Cardiac muscle cell (in vitro differentiated cells and primary cell): ENCODE measurements at places on chromosomes 16 and 17. TPM values are rescaled to one million over a fixed set of nuclear protein-coding genes. Genes with fewer than 3 reads are reported as not detected.

Gene CHST4
- 0.63 TPM in 1 of 2 replicates, not detected in the other for total RNA-seq

GRCh38 chr17:69048634-69049033 is 12.1 kb downstream of the ABCA9 start:
- DNase-seq: no peak
- H3K36me3 ChIP-seq: no peaks in the 10 kb centered on the region
- H3K4me1 ChIP-seq: peaks cover 10% of the 10 kb centered on the region
- H3K4me3 ChIP-seq: no peak overlapping the region

- no peak for DNase-seq
- H3K27ac ChIP-seq: no peak overlapping the region
- H3K27me3 ChIP-seq: no peaks in the 10 kb centered on the region
- no peak overlapping the region for H3K4me3 ChIP-seq
- no peaks in the 10 kb centered on the region for H3K36me3 ChIP-seq
- H3K4me1 ChIP-seq: no peaks in the 10 kb centered on the region
These were observed 55.0 kb downstream of the TK2 start for GRCh38 chr16:66494916-66495315.

DNA sequence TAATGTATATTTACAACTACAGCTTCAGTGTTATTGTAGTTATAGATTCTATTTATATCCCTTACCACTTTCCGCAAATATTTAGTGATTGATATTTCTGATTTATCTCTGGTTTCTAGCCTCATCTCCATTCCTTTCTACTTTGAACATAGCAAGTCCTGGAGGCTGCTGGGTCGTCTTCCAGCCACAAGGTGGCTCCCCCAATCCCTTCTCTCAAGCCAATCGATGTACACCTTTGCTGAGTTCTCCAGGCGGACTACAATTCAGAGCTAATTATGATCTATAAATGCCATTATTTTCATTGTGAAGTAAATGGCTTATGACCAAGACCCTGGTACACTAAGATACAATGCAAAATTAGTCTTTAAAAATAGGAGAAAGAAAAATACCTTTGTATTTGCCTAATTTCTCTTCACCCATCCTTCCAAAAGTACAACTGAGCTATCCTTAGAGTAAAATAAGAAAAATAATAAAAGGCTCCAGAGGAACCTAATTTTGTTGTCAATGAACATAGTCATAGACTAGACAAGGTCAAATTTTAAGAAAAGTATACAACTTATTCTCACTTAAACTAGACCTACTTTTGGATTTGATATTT is 122.1 kb downstream of the SKAP1 start:
- no peaks in the 10 kb centered on the region for H3K4me1 ChIP-seq
- H3K27me3 ChIP-seq: peaks cover 97% of the 10 kb centered on the region
- H3K36me3 ChIP-seq: no peaks in the 10 kb centered on the region
- no peak overlapping the region for H3K4me3 ChIP-seq
- H3K27ac ChIP-seq: no peak overlapping the region

DNA sequence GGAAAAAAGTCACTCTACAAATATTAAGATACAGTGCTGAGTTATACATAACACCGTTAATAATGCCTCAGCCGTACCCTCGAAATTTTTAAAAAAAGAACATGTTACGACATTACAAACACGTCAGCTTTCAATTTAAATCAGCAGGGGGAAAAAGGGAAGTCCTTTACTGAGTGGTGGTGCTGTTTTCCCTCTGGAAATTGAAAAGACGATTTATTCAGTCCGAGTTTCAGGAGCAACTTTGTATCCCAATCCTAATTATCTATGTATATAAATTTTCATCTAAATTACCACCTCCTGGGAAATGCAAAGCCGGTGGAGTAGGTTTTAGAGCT is 1.3 kb downstream of the NETO2 start:
- peak overlapping the region; percentile 62 for H3K4me3 ChIP-seq
- no peak overlapping the region for H3K27ac ChIP-seq
- peak; percentile 50 for DNase-seq
- H3K4me1 ChIP-seq: no peaks in the 10 kb centered on the region
- H3K27me3 ChIP-seq: no peaks in the 10 kb centered on the region

DNA sequence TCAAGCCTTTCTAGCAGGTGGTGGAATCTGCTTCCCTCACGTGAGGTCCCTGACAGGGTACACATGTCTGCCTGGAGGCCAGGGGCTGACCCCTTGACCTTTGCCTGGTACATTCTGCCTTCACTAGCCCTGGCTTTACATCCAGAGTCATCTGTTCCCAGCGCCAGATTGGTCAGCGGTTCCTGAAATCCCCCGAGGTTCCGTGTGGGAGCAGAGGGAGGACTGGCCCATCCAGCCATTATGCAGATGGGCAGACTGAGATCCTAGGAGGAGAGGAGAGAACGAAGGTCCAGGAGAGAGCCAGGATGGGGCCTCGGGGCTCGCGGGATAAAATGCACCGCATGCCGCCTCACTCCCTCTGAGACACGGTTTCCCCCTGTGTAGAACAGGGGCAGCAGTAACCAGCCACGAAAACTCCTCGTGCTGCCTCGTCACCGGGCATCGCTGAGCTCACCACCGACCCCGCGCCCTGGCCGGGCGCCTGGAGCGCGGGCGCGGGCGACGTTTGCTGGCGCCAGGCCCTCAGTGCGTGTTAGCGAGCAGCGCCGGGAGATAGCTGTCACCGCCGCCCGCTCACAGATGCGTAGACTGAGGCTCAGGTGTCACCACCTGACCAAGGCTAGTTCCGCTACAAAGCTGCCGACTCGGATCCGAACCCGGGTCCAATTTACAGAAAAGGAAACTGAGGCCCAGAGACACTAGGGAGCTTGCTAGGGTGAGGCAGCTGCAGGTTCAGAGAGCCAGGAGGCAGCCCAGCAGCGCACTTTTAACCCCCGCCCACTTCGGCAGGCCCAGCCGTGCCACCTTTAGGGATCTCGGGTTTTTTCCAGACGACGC is 811 bp upstream of the MAP2K3 start:
- peak overlapping the region; percentile 25 for H3K4me3 ChIP-seq
- H3K27me3 ChIP-seq: no peaks in the 10 kb centered on the region
- no peak overlapping the region for H3K27ac ChIP-seq
- peaks cover 12% of the 10 kb centered on the region for H3K4me1 ChIP-seq
- no peaks in the 10 kb centered on the region for H3K36me3 ChIP-seq

Gene RASL10B
- total RNA-seq: 108 and 116 TPM in 2 replicates

Gene BRICD5
- total RNA-seq: 24.4 and 24.6 TPM in 2 replicates

GRCh38 chr16:53089434-53090285 is 34.9 kb downstream of the CHD9 start:
- H3K4me1 ChIP-seq: peaks cover 11% of the 10 kb centered on the region
- H3K4me3 ChIP-seq: no peak overlapping the region
- DNase-seq: no peak
- H3K27ac ChIP-seq: no peak overlapping the region

GRCh38 chr16:56974549-56975300 is 13.0 kb downstream of the CETP start:
- no peaks in the 10 kb centered on the region for H3K36me3 ChIP-seq
- H3K4me3 ChIP-seq: no peak overlapping the region
- no peak for DNase-seq
- no peak overlapping the region for H3K27ac ChIP-seq

DNA sequence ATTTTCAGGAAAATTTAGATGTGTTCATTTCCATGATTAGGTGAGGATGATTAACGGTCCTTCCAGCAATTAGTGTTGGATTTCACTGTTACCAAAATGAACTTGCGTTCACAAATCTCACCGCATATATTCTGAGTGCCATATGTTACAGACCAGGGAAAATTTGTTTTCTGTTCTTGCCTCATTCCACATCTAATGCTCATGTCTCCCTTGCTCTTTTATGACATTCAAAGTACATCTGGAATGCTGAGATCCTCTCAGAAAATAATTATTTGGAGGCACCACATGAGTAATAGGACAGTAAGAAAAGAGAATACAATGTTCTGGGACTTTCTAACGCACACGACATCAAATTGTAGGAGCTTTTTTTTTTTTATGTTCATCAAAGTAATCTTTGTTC is 406.5 kb downstream of the SHISA9 start:
- H3K27me3 ChIP-seq: no peaks in the 10 kb centered on the region
- no peaks in the 10 kb centered on the region for H3K36me3 ChIP-seq
- DNase-seq: no peak
- H3K4me3 ChIP-seq: no peak overlapping the region
- no peak overlapping the region for H3K27ac ChIP-seq

Gene HOXB4
- total RNA-seq: 12.2 and 12.5 TPM in 2 replicates

GRCh38 chr17:28705728-28706334 is 5.9 kb downstream of the PROCA1 start:
- no peak overlapping the region for H3K4me3 ChIP-seq
- peaks cover 6% of the 10 kb centered on the region for H3K4me1 ChIP-seq
- H3K36me3 ChIP-seq: peaks cover 17% of the 10 kb centered on the region
- no peaks in the 10 kb centered on the region for H3K27me3 ChIP-seq
- DNase-seq: no peak

Gene TAX1BP3
- 141 and 232 TPM in 2 replicates for total RNA-seq

Gene TMED6
- 0.69 TPM in 1 of 2 replicates, not detected in the other for total RNA-seq

DNA sequence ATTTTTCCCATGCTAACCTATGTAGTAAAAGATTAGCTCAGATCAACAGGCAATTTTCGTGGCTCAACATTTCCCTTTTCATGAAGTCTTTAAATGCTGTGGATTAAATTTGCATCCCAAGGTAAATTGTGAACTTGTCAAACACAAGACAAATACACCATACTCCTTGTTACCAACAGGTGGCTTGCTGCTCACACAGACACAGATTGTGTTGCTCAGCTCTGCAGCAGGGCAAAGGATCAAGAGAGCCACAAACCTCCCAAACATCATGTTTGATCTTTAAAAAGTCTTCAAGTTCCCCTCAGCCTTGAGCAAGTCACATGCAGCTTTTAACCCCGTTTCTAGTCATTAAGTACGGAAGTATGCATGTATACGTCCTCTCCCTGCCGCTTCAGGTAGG is 119.6 kb upstream of the CNTNAP4 start:
- H3K27me3 ChIP-seq: no peaks in the 10 kb centered on the region
- H3K36me3 ChIP-seq: no peaks in the 10 kb centered on the region
- H3K4me3 ChIP-seq: no peak overlapping the region
- H3K27ac ChIP-seq: no peak overlapping the region

Gene TMIGD1
- not detected in 2 replicates for total RNA-seq

GRCh38 chr17:40526668-40527067 is 25.2 kb upstream of the TNS4 start:
- H3K4me3 ChIP-seq: no peak overlapping the region
- no peak for DNase-seq
- no peaks in the 10 kb centered on the region for H3K4me1 ChIP-seq
- no peaks in the 10 kb centered on the region for H3K36me3 ChIP-seq
- no peak overlapping the region for H3K27ac ChIP-seq

Gene CA4
- 0.18 and 2.1 TPM in 2 replicates for total RNA-seq

GRCh38 chr17:18141210-18141803 is 32.8 kb downstream of the MYO15A start:
- no peak overlapping the region for H3K27ac ChIP-seq
- no peaks in the 10 kb centered on the region for H3K27me3 ChIP-seq
- no peaks in the 10 kb centered on the region for H3K4me1 ChIP-seq

Gene SCPEP1
- total RNA-seq: 25.9 and 41.9 TPM in 2 replicates

Gene WFDC1
- total RNA-seq: 18.5 and 18.9 TPM in 2 replicates

DNA sequence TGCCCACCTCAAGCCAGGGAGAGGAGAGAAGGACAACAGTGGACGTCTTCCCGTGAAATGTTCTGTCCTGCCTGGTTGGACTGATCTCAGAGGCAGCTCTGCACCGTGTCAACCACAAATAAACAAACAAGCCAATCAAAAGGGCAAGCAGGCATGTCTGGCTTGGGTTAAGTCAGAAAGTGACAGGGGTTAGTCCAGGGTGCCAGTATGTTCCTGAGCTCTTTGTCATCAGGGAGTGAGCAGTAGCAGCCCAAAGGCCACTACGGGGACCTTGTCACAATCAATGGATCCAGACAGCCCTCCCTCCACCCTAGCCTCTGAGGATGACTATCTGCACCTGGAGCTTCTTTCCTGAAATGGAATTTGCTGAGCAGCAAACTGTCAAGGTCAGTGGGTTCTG is 35.0 kb downstream of the CNGB1 start:
- no peak overlapping the region for H3K27ac ChIP-seq
- H3K36me3 ChIP-seq: no peaks in the 10 kb centered on the region
- H3K27me3 ChIP-seq: no peaks in the 10 kb centered on the region
- no peak for DNase-seq
- no peak overlapping the region for H3K4me3 ChIP-seq

GRCh38 chr16:1919327-1919998 is 1.2 kb upstream of the HS3ST6 start:
- no peak overlapping the region for H3K4me3 ChIP-seq
- no peaks in the 10 kb centered on the region for H3K36me3 ChIP-seq
- H3K27ac ChIP-seq: no peak overlapping the region
- H3K27me3 ChIP-seq: peaks cover 94% of the 10 kb centered on the region

- H3K36me3 ChIP-seq: no peaks in the 10 kb centered on the region
- H3K27me3 ChIP-seq: no peaks in the 10 kb centered on the region
- DNase-seq: no peak
- no peak overlapping the region for H3K27ac ChIP-seq
These were observed 10.4 kb upstream of the SLC47A2 start for GRCh38 chr17:19726631-19727376.

DNA sequence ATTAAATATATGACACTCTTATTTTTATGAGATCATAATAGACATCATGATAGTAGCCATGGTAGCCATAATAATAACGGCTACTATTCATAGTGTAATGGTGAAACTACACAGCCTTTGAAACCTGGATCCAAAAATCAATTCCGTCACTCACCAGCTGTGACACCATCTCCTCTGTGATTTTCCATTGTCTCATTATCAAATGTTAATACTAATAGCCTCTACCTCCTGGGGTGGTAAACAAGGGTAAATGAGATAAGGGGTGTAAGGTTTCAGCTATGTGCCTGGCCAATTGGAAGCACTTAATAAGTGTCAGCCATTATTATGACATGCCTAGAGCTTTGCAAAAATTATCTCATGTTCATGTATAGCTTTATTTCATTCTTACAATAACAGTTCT is 88.6 kb downstream of the CACNG3 start:
- no peaks in the 10 kb centered on the region for H3K27me3 ChIP-seq
- H3K27ac ChIP-seq: no peak overlapping the region
- DNase-seq: no peak
- H3K4me1 ChIP-seq: no peaks in the 10 kb centered on the region

Gene MYL4
- total RNA-seq: 2,925 and 5,217 TPM in 2 replicates

- no peaks in the 10 kb centered on the region for H3K36me3 ChIP-seq
- no peak overlapping the region for H3K27ac ChIP-seq
- H3K27me3 ChIP-seq: no peaks in the 10 kb centered on the region
- no peak for DNase-seq
- no peak overlapping the region for H3K4me3 ChIP-seq
These were observed 255.2 kb downstream of the CNTNAP4 start for GRCh38 chr16:76532188-76532973.
